Inflammatory macrophage (primary cell): ENCODE measurements at places on chromosomes 3 and 15.
A peak's percentile ranks its signal among the peaks of the same experiment; 100 is the strongest.

- DNase-seq: no peak
Measured at GRCh38 chr3:143578810-143579435, 269.3 kb downstream of the SLC9A9 start.

- no peak for DNase-seq
Measured at GRCh38 chr3:48715174-48715800, 1.7 kb downstream of the IP6K2 start.

DNA sequence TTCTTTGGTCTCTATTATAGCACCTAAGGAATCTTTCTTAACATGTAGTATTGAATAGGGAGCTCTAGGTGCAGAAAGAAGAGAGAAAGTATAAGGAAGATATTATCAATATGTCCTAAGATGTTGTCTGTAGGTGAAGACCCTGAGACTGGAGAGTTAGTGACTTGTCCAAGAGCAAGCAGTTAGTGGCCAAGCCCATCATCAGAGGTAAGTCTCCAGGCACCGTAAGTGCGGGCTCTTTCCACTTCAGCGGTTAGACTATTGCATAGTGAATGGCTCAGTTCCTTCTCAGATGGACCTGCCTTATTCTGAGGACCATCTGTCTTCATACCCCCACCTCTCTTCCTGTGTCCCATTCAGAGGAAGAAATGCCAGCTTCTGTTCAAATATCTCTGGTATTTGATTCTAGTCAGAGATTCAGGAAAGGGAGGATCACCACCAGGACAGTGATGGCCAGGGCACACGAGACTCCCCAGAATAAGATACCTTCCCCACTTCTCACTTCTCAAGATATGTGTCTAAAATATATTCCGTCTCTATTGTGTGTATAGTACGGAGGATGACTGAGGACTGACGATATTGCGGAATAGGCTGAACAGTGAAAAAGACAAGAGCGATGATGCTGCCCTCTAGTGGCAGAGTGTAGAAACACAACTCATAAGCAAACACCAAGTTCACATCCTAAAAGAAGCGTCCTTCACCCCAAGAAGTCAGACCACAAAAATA lies 19.1 kb upstream of the ADGRG7 start:
- peak; percentile 74 for DNase-seq

- DNase-seq: no peak
Measured at GRCh38 chr3:131907796-131908195, 127.0 kb downstream of the CPNE4 start.
